ENCODE measurements at places on chromosomes 6 and 20.

GRCh38 chr6:15496345-15497131, 166.3 kb downstream of the DTNBP1 start:
- DNase-seq = no peak

DNA sequence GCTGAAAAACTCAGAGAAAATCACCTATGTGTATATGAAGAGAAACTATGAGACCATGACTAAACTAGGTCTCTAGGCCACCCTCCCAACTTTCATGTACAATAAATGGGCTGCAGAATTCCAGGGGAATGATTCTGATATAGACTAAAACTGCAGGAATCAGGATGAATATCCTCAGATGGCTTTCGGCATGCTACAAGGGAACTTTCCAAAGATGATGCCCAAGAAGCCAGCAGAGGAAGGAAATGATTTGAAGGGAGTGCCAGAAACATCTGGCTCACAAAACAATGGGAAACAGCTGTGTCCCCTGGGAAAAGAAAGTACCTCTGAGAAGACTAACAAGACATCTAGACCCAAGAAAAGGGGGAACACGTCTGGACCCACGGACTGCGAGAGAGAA, 41.1 kb downstream of the PLN start:
- DNase-seq = no peak

DNA sequence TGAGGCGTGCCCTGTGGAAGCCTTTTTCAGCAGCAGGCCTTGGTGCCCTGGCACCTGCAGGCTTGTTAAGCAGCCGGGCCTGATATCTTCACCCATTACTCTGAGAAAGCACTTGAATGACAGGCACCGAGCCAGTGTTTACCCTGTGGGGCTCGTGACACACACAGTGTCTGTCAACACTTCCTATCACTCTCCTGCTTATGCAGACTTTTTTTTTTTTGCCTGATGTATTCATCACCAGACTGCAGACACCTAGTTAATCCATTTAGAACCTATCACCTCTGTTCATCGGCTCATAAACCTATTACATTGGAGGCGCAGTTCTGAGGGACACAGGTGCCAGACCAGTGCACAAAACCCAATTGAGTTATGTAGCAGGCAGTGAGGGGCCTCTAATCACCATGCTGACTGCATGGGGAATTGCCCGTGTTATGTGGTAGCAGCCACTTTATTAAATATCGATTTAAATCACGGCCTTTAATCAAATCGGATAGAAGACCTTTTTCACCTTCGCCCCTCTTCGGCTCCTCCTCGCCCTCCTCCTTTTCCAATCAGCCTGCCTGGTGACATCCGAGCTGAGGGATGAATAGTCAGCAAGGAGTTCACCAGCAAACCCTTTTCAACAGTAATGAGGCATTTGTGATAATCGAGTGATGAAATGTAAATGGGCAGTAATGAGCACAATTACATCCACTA, 962.9 kb upstream of the SLC35B3 start:
- DNase-seq = no peak

DNA sequence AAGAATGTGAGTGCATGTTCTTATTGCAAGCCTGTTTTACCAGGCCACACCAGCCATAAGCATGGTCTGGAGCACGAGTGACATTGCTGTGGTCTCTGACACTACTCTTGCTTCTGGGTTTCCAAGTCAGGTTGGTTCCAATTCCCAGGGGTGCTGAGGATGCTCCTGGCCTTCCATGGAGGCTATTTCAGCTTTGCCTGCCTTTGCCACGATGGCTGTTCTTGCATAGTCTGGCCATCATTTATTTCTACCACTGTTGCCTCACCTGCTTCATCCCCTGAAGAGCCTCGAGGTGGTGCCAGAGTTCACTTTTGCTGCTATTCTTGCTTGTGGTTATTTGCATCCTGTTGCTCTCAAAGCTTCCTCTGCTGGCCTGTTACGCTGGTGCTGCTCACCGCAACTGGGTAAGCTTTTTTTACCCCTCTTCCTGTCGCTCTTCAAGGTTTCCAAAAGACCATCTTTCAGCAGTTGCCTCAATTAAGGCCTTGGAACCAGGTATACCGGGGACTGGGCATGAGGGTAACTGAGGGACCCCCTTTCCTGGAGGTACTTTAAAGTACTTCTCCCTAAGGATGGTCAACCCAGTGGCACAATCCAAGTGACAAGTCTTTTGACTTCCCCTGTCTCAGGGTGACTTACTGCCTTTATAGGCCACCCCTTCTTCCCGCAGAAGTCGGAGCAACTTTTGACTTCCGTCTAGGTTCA, 64.5 kb downstream of the AKAP7 start:
- DNase-seq = peak; percentile 84

DNA sequence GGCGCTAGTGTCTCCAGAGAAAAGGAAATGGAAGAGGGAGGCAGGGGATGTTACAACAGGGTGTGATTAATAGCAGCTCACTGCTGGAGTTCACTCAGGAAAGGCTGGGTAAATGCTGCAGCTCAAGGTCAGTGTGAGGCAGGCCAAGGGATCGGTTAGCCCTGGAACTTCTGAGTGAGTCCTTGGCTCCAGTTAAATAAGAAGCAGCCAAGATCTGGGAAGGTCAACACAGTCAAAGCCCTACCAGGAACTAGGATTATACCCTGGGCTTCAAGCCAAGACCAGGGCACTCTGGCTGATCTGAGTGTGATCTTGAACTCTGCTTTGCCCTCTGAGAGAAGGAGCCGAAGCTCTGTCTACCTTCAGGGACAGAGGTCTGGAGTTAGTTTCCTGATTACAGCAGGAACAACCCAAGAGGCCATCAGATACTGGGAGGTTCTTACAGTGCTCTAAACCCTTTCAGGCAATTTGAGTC, 44.3 kb downstream of the TPD52L1 start:
- DNase-seq = no peak

- no peak for DNase-seq
Observed at GRCh38 chr20:24662322-24662721, 192.9 kb downstream of the SYNDIG1 start.

DNA sequence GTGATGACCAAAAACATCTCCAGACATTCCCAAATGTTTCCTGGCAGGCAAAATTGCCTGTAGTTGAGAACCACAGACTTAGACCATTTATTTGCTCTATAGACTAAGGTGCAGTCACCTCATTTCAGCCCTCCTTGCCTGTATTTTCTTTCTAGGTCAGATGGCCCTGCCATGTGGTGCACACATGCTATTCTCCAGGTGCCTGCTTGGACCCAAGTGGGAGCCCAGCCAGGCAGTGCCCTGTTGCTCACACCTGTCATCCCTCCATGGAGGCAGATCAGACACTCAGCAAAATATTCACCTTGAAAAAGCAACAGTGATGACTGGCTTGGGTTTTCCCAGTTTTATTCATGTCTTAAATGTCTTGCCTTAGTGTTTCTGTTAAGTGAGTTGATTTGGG, 311.4 kb downstream of the TFAP2C start:
- DNase-seq = no peak

DNA sequence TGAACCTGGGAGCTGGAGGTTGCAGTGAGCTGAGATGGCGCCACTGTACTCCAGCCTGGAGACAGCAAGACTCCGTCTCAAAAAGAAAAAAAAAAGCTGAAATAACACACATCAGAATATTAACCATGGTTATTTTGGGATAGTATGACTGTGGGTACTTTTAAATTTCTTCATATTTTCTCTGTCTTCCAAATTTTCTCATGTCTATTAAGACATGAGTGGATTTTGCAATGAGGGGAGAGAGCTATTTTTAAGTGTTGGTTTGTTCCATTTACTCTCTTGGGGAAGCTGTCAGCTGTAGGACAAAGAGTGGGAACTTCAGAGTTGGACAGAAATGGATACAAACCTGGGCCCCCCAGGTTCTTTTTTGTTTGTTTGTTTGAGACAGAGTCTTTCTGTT, 10.3 kb downstream of the ADISSP start:
- DNase-seq = no peak

GRCh38 chr6:169371344-169372127, 117.9 kb upstream of the THBS2 start:
- no peak for DNase-seq

All from activated naive CD4-positive, alpha-beta T cell treated with anti-CD3 and anti-CD28 coated beads for 36 hours (primary cell).